Caki2 (cell line): ENCODE measurements at places on chromosomes 1 and 21.

DNA sequence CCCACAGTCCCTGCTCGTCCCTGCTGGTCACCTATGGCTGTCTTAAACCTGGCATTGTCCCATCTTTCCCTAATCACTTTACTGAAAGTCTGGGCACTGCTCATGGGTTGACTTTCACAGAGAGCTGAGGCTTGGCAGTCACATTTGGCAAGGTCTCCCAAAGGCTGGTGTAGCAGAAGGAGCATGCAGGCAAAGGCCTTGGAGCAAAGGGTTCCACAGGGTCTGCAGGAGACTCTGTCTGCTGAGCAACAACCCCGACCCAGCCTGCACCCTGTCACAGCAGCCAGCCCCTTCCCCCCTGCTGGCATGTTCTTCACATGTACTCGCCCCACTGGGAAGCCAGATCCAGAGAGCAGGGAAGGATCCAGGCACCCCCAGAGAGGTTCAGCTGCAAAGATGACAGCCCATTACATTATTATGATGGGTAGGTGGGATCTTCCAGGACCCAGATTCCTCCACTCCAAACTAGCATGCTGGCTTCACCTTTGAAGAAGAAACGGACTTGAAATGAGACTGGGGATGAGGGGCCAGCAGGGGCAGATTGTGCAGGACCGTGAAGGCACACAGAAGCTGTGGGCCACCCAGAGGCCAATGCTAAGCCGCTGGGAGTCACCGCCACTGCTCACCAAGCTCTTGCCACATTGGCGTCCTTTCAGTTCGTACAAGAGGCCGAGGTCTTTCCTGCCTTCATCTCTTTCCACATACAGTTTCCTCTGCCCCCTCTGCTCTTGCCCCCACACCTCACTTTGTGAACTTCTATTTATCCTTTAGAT lies 14.2 kb upstream of the TMEM125 start:
- no peak for DNase-seq

DNA sequence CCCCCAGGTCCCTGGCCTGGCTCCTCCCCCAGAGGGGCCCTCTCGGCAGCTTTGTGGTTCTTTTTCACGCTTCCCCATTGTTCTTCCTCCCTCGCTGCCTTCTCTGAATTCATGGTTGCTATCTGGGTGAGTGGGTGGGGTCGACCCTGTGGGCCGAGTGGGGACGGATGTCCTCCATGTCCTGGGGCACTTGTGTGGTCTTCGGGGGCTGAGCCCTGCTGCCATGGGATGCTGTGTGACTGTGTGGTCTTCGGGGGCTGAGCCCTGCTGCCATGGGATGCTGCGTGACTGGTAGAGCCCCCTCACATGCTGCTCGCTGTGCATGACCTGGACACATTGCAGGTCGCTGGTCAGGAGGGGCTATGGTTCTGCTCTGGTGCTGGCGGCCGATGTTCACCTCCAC lies 21.6 kb upstream of the DIP2A start:
- no peak for DNase-seq

DNA sequence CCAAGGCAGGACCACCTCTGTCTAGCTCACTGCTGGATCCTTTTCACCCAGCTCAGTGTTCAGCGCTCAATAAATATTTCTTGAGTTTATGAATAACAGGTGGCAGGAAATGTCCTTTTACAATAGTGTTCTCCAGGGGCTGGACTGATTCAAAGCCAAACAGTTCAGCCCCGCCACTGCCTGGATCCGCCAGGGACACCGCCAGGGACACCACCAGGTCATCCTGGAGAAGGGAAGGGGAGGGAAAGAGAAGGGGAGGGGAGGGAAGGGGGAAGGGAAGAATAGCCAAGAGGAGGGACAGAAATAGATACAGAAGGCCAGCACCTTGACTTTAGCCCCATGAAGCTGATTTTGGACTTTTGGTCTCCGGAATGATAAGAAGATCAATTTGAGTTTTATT lies 255.6 kb downstream of the GRIK3 start:
- no peak for DNase-seq

GRCh38 chr1:22077728-22078127 lies 25.2 kb downstream of the CDC42 start:
- no peak for DNase-seq

GRCh38 chr1:42171679-42172266 lies 7.2 kb upstream of the GUCA2A start:
- no peak for DNase-seq

DNA sequence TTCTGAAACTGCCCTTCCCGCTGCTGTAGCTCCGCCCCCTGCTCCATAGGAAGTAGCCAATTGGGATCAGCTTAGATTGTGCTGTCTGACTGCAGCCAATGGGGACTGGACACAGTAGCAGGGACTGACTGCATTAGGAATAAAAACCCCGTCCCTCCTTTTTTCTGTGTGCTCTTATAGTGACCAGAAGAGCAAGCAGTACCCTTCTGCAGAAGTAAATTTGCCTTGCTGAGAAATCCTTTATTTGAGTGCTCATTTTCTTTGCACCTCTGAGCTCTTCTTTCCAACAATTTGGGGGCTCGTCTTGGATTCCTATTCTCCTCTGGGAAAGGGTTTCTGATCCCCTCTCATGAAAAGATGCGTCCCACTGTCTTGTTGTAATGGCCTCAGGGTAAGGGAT lies 16.2 kb downstream of the OR2L13 start:
- DNase-seq, result peak; percentile 1

GRCh38 chr1:45880930-45881329 lies 77.5 kb downstream of the MAST2 start:
- no peak for DNase-seq

DNA sequence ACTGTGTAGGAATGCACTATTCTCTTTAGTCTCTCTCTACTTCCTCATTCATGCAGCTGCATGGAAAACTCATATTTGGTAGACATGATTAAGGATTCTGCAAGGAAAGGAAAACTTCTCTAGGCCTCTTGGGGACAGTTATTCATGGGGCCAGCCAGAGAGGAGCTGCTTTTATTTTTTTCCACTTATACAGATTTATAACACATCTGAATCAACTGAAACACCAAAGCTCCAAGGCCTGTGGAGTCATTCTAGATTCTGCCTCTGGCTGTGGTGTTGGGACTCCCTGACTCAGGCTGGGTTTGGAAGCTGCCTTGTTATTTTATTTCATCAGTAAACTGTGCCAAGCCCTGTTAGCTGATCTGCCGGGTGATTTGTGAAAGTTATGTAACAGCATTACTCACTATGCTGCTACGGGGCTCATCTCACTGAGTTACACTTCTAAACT lies 83.9 kb upstream of the EDEM3 start:
- peak; percentile 79 for DNase-seq

DNA sequence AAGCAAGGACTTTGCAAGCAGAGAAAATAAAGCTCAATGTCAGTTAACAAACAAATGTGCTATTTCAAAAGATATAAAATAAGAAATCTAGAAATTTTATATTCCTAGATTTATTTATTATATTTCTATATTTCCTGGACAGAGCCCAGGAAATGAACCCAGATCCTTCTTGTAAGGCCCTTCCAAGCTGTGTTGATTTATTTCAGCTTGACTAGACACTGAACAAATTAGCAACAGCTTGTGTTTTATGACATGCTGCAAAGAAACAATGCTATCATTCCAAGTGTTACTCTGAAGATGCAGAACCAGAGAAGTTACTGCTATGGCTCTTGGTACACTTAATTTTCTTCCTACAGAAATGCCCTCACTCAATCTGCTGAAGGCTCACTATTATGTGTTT lies 6.2 kb downstream of the TGFBR3 start:
- no peak for DNase-seq

- no peak for DNase-seq
Measured at GRCh38 chr1:198865319-198865718, 226.5 kb downstream of the PTPRC start.

- DNase-seq, result peak; percentile 66
Measured at GRCh38 chr21:37829447-37829846, 86.8 kb downstream of the KCNJ6 start.

DNA sequence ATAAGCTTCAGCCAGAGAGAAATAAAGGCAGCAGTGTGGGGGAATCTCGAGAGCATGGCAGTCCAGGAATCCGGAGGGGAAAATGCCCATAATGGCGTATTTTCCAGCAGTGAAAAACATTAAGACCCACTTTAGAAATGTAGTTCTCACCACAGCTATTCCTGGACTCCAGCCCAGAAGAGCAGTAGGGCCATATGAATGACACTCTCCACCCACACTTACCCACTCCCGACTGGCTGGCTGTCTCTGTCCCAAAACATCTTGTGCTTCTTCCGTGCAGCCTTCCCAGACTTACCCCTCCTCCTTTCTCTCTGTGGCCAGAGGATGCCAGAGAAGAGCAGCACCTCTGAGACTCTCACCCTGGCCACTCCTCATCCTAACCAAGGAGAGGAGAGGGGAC lies 56.4 kb downstream of the TRABD2B start:
- peak; percentile 21 for DNase-seq

DNA sequence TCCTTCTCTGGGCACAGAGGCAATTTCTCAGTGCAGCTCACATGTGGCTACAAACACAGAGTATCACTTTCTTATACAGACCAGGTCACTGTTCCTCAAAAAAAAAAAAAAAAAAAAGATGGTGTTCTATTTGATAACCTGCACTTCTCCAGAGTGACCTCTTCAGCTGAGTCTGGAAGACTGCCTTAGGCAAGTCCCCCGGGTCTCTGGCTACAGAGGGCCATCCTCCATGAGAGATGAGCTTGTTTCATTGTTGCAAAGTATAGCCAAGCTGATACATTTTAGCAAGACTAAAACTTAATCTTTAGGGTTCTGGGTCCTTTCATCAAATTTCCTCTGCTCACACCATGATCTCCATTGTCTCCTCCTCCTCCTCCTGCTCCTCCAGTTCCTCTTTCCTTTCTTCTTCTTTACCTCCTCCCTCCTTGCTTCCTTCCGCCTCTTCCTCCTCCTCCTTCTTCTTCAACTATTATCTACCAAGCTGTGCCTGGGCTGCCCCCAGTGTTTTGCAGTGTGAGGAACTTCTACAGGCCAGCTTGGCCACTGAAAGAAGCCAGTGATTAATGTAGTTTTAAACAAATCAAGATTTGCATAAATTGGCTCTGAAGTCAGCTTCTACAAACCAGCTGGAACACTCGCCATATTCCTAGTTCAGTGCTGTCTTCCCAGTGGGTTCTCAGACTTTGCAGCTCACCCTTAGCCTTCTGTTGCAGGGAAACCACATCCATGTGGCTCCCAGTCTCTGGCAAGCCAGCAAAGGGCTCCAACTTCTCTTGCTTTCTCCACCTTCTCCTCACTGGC lies 139.4 kb downstream of the RUNX1 start:
- no peak for DNase-seq

- no peak for DNase-seq
Measured at GRCh38 chr1:204368996-204369726, 9.4 kb upstream of the PLEKHA6 start.

DNA sequence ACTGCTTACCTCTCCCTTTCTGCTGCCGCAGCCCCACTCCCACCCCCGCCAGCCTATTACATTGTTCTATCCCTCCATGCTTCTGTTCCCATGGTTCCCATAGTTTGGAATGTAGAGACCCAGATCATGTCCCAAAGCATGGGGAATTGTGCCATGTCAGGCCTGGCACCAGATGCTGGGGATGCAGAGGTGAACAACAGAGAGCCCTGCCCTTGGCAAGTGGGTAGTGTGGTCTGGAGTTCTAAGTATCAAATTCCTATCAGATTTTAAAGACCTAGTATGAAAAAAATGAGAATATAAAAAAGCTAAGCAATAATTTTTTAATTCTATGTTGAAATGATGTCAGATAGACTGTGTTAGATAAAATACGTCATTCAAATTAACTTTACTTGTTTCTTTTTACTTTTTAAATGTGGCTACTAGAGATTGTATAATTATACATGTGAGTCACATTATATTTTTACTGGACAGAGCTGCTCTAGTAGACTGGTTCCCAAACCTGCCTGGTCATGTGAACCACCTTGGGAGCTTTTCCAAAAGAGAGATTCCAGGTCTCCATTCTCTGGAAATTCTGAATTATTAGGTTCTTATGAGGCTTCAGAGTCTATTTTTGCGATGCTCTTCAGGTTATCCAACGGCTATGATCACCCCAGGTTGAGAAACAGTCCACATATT lies 113.0 kb upstream of the DAB1 start:
- no peak for DNase-seq

GRCh38 chr1:66245691-66246090 lies 288.3 kb upstream of the SGIP1 start:
- DNase-seq, result no peak

DNA sequence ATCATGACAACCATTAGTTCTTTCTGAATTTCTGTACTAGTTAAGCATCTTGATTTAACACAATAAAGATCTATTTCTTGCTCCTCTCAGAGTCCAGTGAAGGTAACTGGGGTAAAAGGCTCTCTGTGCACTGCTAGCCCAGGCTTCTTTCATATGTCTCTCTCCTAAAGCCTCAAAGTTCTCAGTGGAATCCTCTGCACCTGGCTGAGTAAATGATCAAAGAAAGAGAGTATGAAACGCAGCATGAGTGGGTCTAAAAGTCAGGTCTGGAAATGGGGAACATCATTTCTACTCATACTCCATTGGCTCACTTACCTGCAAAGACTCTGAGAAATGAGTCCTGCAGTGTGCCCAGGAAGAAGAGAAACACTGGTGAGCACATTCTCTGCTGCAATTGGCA lies 418.5 kb downstream of the PTPRC start:
- no peak for DNase-seq

GRCh38 chr1:245590726-245591125 lies 435.9 kb downstream of the KIF26B start:
- DNase-seq, result peak; percentile 89

DNA sequence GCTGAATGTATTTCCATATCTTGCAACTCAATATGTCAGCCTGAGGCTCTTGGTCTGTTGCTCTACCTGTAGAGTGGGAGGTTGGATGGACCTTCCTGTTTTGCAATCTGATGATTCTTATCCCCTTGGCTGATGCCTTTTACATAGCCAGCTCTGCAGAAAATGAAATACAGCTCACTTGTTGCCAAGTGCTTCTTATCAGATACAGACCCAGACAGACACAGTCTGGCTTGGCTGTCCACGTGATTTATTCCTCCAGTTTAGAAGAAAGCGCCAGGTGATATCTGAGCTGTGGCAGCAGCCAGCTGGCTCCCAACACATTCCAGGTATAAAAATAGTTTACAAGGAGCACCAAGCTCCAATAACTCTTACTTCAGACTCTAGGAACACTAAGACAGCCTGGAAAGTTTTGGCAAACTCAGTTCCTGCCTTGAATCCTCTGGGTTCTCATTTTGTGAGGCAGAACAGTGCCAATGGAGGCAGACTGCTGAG lies 479.2 kb upstream of the USP24 start:
- DNase-seq, result no peak

GRCh38 chr1:197787056-197787455 lies 11.8 kb upstream of the DENND1B start:
- no peak for DNase-seq

- no peak for DNase-seq
Measured at GRCh38 chr1:15196807-15197530, 43.4 kb downstream of the TMEM51 start.

DNA sequence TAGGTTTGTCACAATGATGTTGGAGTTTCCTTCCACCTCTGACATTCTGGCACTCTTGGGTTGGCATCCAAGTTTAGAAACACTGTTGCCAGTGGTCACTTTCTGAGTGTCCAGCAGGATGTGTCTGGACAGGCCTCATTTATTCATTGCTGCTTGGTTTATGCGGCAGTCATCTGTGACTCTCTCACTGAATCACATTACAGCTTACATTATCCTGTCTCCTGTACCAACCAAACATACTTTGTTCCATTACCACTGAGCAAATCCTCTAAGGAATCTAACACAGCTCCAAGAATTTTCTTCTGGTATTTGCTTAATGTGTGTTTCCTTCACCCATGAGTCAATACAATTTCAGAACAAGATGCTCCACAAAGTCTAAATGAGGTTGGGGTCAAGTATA lies 19.9 kb downstream of the SGIP1 start:
- DNase-seq, result peak; percentile 81
